AG04450 (cell line): ENCODE measurements at places on chromosomes 6 and 20.

DNA sequence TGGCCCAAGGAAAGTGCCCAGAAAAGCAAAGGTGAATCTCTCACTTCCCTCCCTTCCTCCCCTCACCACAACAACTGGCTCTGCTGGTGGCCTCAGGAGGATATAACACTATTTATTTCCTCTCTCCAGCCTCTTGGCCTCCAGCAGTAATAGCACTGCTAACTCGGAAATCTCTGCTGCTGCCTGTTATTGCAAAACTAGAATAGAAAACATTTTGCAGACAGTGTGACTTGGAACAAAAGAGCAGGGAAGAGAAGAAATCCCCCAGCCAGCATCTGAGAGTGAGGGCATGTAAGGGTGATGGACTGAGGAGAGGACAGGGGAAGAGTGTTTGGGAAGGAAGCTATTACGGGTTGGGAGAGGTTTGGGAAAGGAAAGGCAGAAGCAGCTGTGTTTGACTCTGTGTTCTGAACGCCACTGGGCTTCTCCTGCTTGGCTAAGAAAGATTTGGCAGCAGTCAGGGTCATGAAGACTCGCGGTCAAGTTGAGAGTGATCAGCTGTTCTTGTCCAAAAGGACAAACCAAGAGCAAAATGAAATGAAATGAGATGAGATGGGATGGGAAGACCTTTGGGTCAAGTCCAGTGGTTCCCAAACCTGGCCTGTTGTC is 81.0 kb upstream of the SNX9 start:
- DNase-seq, result no peak

DNA sequence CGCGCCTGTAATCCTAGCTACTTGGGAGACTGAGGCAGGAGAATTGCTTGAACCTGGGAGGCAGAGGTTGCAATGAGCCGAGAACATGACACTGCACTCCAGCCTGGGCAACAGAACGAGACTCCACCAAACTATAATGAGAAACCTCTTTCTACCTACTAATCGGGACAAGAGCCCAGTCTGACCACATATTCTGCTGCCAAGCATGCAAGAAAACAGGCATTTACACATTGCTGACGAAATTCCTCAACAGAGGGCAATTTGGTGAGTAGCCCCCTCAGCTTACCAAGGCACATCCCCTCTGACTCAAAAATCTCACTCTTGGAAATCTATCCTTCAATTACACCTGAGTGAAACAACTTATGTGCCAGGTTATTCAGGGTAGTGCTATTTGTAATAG is 81.2 kb downstream of the SLC23A2 start:
- DNase-seq, result no peak

- DNase-seq, result peak; percentile 88
These were observed 208.8 kb upstream of the PLCB4 start for GRCh38 chr20:8860011-8860495.

- no peak for DNase-seq
These were observed at the start of gene CLIC5 for GRCh38 chr6:46015119-46015968. Gene CLIC5 (minus strand): TSS chr6:46015860. CDS start chr6:46015542, 318 bp downstream.

- no peak for DNase-seq
These were observed 98.1 kb downstream of the RNGTT start for GRCh38 chr6:88865275-88865674.

- no peak for DNase-seq
These were observed at the start of gene SPO11 for GRCh38 chr20:57329608-57330221. Gene SPO11 (plus strand): TSS chr20:57329803. CDS start chr20:57329868, 65 bp downstream.

GRCh38 chr20:32482442-32483261 is 102.5 kb downstream of the NOL4L start:
- DNase-seq, result no peak

DNA sequence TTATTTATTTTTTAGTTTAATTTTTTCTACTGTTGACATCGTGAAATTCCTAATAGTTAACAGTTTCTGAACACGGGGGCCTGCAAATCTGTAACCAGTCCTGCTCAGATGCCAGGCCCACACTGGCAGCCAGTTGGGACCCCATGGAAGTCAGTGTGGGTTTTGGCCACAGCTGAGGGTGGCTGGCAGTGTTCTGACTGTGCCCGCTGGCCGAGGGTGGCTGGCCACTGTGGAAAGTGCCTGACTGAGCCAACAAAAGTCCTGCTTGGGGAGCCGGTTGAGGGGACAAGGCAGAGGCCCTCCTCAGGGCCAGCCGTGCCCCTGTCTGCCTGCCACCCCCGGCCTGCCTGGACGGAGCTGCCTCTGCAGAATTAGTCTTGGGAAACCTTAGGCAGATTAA is 4.1 kb upstream of the PMEPA1 start:
- DNase-seq, result no peak

DNA sequence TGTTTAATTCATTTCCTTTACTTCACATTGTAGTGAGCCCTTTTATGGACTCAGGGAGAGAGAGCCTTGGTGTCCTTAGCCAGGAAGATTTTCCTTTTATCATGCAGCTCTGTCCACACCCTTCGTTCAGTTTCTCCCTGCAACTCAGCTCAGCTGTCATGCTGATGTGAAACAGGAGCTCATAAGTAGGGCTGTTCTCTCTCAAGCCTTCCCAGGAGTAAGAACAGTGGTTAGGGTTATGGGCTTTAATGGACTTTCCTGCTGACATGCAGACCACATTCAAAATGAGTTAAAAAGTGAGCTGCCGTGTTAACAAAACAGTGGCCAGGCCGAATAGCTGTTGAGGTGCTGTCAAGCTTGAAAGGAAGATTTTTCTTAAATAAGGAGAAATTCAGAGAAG is 104.1 kb downstream of the BCKDHB start:
- no peak for DNase-seq

DNA sequence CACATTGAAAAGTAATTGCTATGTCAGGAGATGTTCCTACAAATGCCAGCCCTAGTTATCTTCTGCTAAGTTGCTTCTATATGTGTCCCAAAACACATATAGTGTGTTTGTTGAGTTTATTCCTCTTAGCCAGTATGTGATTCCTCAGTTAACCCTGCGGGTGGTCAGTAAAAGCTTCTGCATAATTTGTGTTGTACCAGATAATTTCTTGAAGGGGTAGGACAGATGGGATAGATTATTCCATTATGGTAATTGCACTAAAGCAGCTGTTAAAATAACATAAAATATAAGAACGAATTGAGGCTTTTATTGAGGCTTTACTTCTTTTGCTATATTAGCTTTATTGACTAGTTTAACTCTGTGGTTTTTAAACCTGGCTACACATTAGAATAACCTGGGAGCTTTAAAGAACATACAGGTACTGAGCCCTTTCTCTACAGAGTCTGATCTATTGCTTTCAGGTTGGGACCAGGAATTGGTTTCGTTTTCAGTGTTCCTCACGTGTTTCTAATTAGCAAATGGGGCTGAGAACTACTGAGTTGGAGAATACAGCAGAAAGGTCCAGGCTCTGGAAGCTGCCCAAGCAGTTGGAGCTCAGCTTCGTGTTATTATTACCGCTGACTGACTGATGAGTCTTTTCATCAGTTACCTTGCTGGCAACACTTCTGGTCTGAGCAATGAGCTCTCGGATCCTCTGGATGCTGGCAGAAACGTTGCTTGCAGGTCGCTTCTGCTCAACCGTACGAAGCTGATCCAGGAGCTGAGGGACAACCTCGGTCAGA is 56.9 kb downstream of the FAM229B start:
- no peak for DNase-seq

DNA sequence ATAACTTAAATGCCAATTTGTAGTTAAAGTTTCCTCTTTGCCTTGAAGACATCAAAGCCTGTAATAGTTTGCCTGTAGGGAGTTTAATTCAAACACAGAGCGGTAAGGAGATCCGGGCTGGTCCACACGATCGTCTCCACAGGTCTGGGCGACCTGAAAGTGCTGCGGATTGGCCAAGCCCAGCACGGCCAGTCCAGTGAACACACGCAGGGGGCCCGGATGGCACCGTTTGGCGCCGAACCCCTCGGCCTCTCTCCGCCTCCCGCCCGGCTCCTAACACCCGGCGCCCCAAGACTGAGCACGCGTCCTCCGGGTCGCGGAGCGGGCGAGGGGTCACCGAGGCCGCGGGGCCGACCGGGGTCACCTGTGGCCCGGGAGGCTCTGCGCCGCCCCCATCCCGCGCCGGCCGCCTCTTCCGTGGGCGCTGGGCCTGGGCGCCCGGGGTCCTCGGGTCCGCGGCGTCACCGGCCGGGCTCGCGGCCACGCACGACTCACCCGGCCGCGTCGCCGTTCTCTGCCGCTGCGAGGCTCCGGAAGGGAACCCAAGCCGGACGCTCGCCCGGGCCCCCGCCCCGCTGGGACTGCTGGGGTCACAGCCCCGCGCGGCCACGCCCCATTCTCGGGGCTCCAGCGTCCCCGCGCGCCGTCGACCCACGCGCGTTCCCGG is 481 bp downstream of the SERPINB6 start:
- no peak for DNase-seq

DNA sequence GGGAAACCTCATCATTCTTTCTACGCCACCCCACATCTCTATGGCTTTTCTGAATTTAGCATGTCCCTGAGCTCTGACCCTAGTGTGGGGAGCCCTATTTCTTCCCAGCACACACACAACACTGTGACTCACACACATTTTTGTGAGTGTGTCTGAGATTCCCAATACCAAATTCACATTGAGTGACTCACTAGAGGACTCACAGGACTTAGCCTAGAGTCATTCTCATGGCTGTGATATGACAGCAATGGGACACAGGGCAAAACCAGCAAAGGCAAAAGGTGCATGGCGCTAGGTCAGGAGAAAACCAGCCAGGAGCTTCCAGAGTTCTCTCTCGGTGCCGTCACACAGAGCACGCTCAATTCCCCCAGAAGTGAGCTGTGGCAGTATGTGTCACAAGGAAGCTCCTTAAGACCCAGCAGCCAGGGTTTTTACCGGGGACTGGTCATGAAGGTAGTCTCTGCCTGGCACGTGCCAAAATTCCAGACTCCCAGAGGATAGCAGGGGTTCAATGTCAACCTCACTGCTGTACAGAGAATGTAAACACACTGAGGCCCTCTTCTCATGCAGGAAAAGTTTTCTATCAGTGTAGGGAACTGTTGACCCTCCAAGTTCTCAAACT is 6.2 kb downstream of the CSTL1 start:
- DNase-seq, result no peak

DNA sequence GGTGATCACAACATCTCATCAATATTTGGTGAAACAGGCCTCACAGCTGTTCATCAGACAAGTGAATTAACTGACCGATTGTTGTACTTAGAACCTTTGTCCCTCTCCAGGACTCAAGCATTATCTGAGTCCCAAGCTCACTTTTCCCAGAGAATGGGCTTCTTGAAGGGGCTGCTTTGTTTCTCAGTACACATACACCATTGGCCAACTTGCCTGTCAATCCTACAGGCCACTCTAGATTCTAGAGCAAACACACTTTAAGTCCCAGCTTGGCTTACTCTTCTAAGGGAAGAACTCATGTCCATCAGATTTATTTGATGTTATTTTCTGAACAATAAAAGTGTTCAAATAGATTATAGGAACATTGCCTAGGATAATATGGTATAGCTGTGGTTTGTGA is 249.5 kb downstream of the BCKDHB start:
- DNase-seq, result no peak

DNA sequence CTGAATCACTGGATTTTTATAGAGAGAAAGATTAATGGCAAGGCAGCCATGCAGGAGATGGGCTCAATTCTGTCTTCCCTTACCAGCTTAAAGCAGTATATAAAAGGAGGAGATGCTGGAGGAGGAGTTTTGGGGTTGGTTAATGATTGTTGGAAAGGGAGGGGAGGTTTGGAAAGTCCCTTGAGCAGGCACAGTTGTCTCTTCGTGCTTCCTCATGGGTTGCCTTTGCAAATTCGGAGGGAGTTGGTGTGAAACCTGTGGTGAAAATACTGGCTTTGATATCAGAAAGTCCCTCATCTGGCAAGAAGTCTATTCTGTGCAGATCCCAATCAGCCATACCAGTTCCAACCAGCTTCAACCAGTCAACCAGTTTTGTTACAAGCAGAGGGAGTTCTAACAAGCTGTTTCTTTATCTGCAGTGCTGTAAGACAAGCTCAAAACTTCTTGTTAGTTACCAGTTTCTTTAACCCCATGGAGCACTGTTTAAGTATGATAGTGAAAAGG is 107.0 kb downstream of the HIVEP1 start:
- DNase-seq, result no peak

GRCh38 chr6:117205876-117206275 is 59.5 kb upstream of the VGLL2 start:
- no peak for DNase-seq

DNA sequence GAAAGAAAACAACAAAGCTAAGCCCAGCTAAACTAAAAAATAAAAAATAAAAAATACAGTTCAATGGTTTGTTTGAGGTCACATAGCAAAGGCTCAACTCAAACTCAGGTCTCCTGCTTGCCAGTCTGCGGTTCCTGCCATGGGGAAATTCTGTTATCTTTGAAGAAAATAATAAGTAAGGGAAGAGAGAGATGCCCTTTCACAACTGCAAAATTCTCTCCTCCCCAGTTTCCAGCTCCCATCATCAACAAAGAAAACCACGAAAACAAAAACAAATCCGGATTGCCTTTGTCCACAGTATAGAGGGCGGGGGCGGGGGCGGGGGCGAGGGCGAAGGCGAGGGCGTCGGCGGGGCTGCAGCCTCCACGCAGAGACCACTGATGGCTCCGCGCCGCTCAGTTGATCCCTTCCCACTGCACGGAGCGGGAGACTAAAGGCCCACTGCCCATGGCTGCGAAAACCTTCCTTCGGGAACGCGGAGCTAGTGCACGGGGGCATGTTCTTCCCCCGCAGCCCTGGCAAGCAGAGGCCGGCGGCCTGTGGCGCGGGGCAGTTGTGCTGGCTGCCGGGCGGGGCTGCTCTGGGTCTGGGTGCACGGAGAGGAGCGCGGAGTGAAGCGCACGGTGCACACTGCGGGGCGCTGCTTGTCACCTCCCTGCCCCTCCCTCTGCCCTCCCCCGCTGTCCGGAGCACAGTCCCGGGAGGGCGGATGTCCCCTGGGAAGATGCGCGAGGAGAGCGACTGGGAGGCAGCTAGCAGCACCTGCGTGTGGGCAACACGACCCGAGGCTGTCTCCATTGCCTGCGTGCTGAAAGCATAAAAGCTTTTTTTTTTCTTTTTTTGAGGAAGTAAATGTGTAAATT is 54.1 kb upstream of the TPD52L1 start:
- no peak for DNase-seq

- DNase-seq, result no peak
These were observed 74.4 kb upstream of the RIPOR2 start for GRCh38 chr6:25010176-25010575.

GRCh38 chr6:40528051-40528450 is 59.1 kb downstream of the LRFN2 start:
- DNase-seq, result no peak

- DNase-seq, result peak; percentile 15
These were observed 18.5 kb upstream of the C6orf141 start for GRCh38 chr6:49531774-49532569.

- peak; percentile 81 for DNase-seq
These were observed 182.7 kb upstream of the SALL4 start for GRCh38 chr20:51985013-51985415.

DNA sequence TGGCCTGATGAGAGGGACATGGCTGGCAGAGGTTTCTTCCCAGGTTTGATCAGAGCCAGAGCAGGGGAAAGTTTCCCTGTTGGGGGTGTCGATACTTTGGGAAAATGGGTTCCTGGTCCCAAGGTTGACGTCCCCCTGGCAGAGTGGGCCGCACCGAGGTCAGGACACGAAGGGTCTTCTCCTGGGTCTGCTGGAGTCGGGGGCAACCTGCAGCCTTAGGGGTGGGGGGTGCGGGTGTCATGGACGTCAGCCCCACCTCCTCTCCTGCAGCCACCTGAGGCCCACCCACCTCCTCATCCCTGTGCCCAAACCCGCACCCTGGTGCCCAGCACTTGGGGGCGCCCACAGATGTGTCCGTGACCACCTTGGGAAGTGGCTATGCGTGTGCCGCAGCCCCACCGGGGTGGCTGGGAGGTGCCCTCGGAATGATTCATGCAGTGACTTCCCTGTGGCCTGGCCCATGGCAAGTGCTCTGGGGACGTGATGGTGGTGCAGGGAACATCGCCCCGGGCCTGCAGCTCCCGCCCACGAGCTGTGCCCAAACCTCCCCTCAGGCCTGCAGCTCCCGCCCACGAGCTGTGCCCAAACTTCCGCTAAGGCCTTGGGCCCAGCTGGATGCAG is 64.9 kb downstream of the YTHDF1 start:
- no peak for DNase-seq
